ENCODE measurements at places on chromosomes 6 and 20.

- DNase-seq, result no peak
These were observed 256.6 kb downstream of the EYS start for GRCh38 chr6:65450451-65450850.

- no peak for DNase-seq
These were observed 20.6 kb upstream of the TASP1 start for GRCh38 chr20:13659288-13659687.

GRCh38 chr6:9131201-9131600 lies 695.9 kb upstream of the SLC35B3 start:
- DNase-seq, result no peak

DNA sequence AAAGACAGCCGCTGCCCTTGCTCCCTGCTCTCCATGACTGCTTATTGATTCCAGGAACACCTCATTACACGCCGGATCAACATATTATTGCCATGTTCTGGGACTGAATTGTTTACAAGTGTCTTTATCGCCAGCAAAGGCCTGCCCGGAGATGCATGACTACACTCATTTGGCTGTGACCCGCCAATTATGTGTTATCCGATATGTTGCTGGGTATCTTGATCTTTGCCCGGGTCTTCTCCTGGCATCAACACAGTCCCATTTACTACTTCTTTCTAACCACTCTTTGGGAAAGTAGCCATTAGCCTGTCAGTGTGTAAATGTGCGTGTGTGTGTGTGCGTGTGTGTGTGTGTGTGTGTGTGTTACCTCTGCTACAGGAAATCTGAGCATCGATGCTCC lies 15.4 kb downstream of the LINC00237 start:
- DNase-seq, result no peak

DNA sequence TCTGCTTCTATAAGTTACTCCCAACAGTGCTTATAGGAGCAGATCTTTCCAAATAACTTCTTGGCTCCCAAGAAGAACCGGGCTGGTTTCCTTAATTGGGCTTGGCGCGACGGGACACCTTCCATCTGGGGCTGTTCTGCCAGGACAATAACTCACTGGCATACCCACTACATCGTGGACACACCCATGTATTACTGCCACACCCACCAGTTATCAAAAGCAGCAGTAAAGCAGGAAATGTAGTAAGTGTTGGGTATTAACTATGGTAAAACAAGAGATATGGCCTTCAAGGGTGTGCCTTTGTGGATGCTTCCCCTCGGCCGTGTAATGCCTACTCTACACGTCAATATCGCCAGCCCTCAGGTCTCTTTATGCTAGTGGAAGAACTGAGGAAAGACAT lies 24.7 kb downstream of the CNKSR3 start:
- DNase-seq, result no peak

DNA sequence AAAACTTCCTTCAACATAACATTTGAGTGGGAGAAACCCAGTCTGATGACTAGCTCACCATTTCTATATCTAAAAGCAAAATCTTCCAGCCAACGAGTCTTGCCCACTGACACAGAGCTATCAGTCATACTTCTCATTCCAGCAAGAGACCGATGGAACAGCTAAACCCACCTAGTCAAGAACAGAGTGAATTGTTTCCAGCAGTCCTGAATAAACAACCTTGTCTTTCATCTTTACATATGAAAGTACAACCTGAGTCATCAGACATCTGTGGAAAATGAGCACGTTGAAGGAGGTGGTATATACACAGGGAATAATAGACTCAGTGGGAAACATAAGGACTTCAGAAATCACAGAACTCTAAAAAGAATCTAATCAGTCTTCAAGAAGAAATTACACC lies 23.8 kb downstream of the NRSN1 start:
- DNase-seq, result no peak
